ENCODE measurements at places on chromosomes 7 and 10.

GRCh38 chr7:151624246-151624928, 104.7 kb upstream of the RHEB start:
- H3K4me1 ChIP-seq = peaks cover 9% of the 10 kb centered on the region
- DNase-seq = no peak
- no peaks in the 10 kb centered on the region for H3K36me3 ChIP-seq

GRCh38 chr7:79529214-79529880, 75.9 kb upstream of the MAGI2 start:
- no peak overlapping the region for H3K27ac ChIP-seq
- no peak overlapping the region for H3K4me3 ChIP-seq
- H3K36me3 ChIP-seq = no peaks in the 10 kb centered on the region
- no peak for DNase-seq

DNA sequence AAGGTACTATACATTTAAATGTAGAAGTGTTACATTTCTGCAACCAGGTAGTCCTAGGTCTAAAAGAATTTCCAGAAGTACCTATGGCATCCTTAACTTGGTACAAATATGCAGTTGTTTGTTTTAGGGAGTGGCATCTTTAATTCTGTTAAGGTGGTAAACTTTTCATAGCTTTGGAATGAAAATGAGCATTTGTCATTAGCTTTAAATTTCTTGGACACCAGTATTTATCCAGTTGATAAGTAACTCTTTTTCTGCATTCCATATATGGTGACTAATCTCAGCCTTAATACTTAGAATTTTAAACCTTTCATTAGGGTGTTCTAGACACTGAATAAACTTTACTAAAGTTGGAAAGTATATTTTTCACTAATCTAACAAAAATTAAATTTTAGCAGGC, 10.8 kb downstream of the SLF2 start:
- peaks cover 74% of the 10 kb centered on the region for H3K36me3 ChIP-seq
- H3K27ac ChIP-seq = no peak overlapping the region
- H3K4me3 ChIP-seq = no peak overlapping the region
- peak; percentile 18 for DNase-seq
- H3K27me3 ChIP-seq = no peaks in the 10 kb centered on the region
- peaks cover 10% of the 10 kb centered on the region for H3K4me1 ChIP-seq

DNA sequence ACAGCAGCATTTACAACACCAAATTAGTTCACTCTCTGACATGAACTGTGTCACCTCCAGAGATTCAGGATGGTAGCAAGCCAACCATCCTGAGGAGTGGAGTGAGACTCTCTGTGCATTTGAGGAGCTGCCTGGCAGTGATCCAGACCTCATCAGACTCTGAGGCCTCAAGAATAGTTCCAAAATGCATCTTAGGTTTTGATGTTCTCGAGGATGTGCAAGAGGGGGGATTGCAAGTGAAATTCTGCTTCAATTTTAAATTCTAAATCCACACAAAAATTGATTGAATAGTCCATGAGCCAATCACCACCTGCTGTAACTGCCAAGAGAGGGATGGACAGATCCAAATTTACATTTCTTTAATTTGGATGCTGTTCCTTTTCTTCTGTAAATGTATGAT, 49.7 kb downstream of the SLK start:
- H3K27ac ChIP-seq = no peak overlapping the region
- H3K27me3 ChIP-seq = no peaks in the 10 kb centered on the region
- DNase-seq = no peak
- H3K4me3 ChIP-seq = no peak overlapping the region
- H3K4me1 ChIP-seq = peaks cover 11% of the 10 kb centered on the region

- H3K36me3 ChIP-seq = no peaks in the 10 kb centered on the region
- DNase-seq = no peak
- H3K27ac ChIP-seq = no peak overlapping the region
- no peaks in the 10 kb centered on the region for H3K4me1 ChIP-seq
- no peak overlapping the region for H3K4me3 ChIP-seq
These were observed 65.2 kb upstream of the TM9SF3 start for GRCh38 chr10:96651998-96652431.

- no peak overlapping the region for H3K4me3 ChIP-seq
- H3K27me3 ChIP-seq = peaks cover 34% of the 10 kb centered on the region
- no peaks in the 10 kb centered on the region for H3K36me3 ChIP-seq
- H3K4me1 ChIP-seq = peaks cover 7% of the 10 kb centered on the region
- DNase-seq = no peak
These were observed 63.5 kb downstream of the CFAP46 start for GRCh38 chr10:132878730-132879407.

- H3K27ac ChIP-seq = no peak overlapping the region
- 0 out of 2 replicates have a peak, but pooled peaks cover 3% of the 10 kb centered on the region for H3K27me3 ChIP-seq
- no peaks in the 10 kb centered on the region for H3K4me1 ChIP-seq
- no peak overlapping the region for H3K4me3 ChIP-seq
- H3K36me3 ChIP-seq = no peaks in the 10 kb centered on the region
These were observed 40.9 kb downstream of the ARL5B start for GRCh38 chr10:18699849-18700840.

DNA sequence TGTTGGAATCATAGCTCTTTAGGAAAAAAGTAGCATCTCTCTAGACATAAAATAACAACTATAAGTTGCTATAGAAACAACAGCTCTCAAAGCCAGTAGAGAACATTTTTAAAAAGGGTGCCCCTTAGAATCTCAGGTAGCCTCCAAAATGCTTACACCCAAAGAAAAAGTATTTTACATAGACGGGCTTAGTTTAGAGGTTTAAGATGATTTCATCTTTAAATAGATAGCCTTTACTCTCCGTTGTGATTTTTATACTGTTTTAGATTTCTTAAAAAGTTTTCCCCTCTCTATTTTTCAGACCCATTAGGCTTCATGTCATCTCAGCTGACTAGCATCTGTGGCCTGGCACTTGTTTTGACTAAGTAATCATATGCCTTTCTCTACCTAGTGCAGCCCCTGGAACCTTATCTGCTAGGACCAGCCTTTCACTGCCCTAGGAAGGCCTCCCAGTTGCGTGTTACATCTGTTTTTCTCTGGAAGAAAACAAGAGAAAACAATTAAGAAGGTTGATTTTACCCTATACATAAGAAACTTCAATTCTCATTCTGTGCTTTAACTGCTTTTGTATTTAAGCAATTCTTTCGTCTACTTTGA, 6.9 kb upstream of the BPGM start:
- no peak overlapping the region for H3K4me3 ChIP-seq
- H3K4me1 ChIP-seq = peaks cover 2% of the 10 kb centered on the region
- H3K36me3 ChIP-seq = no peaks in the 10 kb centered on the region
- H3K27me3 ChIP-seq = no peaks in the 10 kb centered on the region

DNA sequence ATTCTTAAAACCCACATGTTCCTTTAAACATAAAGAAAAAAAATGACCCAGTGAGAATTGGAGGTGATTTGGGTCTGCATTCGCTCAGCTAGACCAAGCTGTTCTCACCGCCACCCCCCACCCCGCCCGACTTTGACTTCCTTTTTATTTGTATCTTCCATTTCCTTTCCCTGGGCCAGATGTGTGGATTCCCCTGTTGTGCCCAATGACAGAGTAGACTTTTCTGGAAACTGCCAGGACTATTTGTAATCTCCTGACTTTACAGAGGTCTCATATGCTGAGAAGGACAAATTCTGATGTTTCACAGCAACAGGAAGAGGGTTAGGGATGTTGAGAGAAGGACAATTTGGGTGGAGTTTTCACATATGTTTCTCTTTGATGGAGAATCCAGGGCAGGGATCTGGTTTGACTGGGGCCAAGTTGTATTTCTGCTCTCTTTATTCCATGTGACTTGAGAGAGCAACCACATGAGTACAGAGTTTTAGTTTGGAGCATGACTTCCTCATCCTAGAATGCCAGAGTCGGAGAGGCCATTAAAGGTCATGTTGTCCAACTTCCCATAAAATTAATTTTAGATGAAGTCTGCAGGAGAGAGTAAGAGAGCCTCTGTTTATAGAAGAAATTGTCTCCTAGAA, 1023.2 kb downstream of the LRMDA start:
- no peaks in the 10 kb centered on the region for H3K36me3 ChIP-seq
- H3K27me3 ChIP-seq = no peaks in the 10 kb centered on the region
- H3K27ac ChIP-seq = no peak overlapping the region
- DNase-seq = no peak
- peak overlapping the region; percentile 25 for H3K4me3 ChIP-seq

DNA sequence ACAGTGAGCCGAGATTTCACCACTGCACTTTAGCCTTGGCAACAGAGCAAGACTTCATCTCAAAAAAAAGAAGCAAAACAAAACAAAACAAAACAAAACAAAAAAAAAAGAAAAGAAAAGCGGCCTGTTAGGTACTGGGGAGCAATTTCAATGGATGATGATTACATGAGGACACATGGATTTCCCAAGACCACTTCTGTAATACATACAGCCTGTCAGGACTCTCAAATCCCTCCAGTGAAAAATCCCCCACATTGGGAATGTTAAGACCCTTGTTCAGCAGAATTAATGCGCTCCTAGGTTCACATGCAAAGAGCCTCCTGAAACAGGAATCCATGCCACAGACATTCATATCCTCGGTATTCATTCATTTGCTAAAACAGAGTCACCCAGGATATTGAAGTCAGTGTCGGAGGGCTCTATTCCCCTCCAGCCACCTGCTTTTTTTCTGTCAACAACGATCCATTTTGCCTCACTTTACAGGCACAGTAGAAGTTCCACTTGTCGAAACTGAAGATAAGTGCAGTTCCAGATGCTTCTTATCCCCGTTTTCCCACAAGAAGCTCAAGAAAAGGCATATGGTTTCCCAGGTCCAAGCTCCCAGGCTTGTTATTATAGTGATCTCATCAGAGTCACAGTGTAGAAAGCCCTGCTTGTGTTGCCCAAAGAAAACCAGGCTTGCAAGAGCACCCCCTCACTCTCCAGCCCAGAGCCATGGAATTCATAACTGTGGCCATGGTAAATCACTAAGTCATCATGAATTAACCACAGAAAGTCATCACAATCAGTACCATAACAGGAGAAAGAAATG, 20.2 kb downstream of the SLC16A12 start:
- peak overlapping the region; percentile 60 for H3K4me3 ChIP-seq
- H3K4me1 ChIP-seq = peaks cover 45% of the 10 kb centered on the region
- peak overlapping the region; percentile 97 for H3K27ac ChIP-seq
- DNase-seq = peak; percentile 97
- no peaks in the 10 kb centered on the region for H3K36me3 ChIP-seq

- no peaks in the 10 kb centered on the region for H3K4me1 ChIP-seq
- no peaks in the 10 kb centered on the region for H3K36me3 ChIP-seq
- H3K27ac ChIP-seq = no peak overlapping the region
- no peaks in the 10 kb centered on the region for H3K27me3 ChIP-seq
- no peak overlapping the region for H3K4me3 ChIP-seq
- no peak for DNase-seq
These were observed 111.4 kb downstream of the BAMBI start for GRCh38 chr10:28788762-28789161.

- H3K27me3 ChIP-seq = no peaks in the 10 kb centered on the region
- no peak overlapping the region for H3K4me3 ChIP-seq
- DNase-seq = no peak
These were observed 155.6 kb downstream of the ARHGAP21 start for GRCh38 chr10:24568042-24568441.

DNA sequence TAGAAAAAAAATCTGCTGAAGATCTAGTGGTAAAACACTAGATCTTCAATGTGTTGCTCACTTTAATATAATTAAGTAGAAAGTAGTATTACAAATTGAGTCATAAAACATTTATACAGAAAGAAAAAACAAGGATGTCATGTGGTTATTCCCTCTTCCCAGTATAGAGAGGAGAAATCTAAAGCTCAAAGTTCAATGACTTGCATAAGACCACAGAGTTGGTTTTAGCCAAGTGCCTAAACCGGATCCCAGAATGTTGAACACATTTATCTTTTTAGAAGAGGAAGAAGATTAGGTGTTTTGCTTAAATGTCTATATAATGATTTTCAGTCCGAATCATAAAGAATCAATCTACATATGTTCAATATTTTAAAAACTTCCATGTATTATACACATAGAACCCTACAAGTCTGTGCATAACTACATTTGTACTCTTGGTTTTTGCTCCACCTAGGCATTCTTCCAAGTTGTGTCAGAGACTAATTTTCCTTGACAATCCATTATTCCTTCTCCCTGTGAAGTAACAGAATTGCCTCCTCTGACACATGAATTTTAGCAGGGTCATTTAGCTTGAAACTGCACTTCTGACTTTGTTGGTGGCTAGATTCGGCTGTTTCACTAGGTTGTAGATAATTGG, 389.2 kb downstream of the MAGI2 start:
- no peak for DNase-seq
- no peak overlapping the region for H3K4me3 ChIP-seq
- H3K27me3 ChIP-seq = no peaks in the 10 kb centered on the region
- H3K4me1 ChIP-seq = no peaks in the 10 kb centered on the region

- H3K4me1 ChIP-seq = no peaks in the 10 kb centered on the region
- H3K27me3 ChIP-seq = no peaks in the 10 kb centered on the region
- no peak overlapping the region for H3K4me3 ChIP-seq
- DNase-seq = no peak
These were observed 300.4 kb downstream of the PHF14 start for GRCh38 chr7:11274074-11274473.

- H3K27ac ChIP-seq = no peak overlapping the region
- DNase-seq = no peak
- H3K4me3 ChIP-seq = no peak overlapping the region
- 0 out of 2 replicates have a peak, but pooled peaks cover 4% of the 10 kb centered on the region for H3K36me3 ChIP-seq
- no peaks in the 10 kb centered on the region for H3K27me3 ChIP-seq
These were observed 126.7 kb downstream of the TPST1 start for GRCh38 chr7:66331883-66332282.

All from GM23248 (cell line).